Neuronal stem cell (in vitro differentiated cells): ENCODE measurements at places on chromosomes 13 and 19.

DNA sequence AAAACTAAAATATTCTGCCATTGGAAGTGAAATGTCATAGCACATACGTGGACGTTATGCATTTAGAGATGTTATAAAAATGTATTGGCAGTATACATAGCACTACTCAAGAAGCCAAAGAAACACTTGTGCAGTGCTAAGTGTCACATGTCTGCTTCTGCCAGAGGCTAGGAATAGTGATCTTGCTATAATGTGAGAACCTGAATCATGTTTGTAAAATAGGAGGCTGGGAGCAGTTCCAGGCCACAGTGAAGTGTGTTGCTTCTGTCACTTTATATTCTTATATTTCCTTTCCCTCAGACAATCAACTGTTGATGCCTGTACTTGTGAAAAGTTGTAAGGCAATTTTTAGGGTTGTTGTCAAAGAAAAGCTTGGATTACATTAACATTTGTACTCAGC lies 3.4 kb downstream of the TRAPPC2B start:
- DNase-seq: no peak
- peaks cover 9% of the 10 kb centered on the region for H3K36me3 ChIP-seq
- H3K4me1 ChIP-seq: peaks cover 4% of the 10 kb centered on the region
- H3K27me3 ChIP-seq: no peaks in the 10 kb centered on the region

DNA sequence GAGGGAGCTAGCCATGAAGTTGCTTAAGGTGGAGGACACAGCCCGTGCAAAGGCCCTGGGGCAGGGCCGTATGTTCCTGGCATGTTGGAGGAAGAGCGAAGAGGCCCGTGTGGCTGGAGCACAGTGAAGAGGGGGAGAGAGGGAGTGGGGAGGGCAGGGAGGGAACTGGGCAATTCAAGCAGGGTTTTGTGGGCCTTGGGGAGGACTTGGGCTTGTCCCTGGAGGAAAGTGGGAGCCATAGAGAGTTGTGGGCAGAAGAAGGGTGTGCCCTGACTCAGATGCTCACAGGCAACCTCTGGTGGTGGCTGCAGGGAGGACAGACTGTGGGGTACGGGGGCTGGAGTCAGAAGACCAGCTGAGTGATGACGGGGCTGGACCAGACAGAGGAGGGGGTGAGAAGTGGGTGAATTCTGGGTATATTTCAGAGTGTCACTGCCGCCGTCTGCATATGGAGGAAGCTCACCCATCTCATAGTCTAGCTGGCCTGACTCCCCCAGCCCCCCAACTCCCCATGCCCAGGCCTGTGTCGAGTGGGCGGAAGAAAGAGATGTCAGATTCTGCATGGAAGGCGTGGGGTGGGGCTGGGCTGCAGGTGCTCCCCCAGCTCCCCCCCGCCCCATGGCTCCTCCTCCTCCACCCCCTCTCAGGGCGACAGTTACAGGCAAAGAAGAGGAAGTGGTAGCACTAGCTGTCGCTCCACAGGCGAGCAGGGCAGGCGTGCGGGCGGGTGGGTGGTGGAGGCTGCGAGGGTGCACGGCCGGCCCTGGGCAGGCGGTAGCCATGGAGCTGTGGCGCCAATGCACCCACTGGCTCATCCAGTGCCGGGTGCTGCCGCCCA lies at the start of gene VAV1:
Gene VAV1, plus strand, starts transcription at position 681 of the 838 bp plus-strand sequence. Its CDS starts 100 bp downstream, at position 781.
- H3K4me3 ChIP-seq: no peak within 1 kb of the TSS
- H3K36me3 ChIP-seq: no peaks in the 10 kb centered on the region
- H3K27me3 ChIP-seq: no peaks in the 10 kb centered on the region
- no peak within 1 kb of the TSS for H3K27ac ChIP-seq

DNA sequence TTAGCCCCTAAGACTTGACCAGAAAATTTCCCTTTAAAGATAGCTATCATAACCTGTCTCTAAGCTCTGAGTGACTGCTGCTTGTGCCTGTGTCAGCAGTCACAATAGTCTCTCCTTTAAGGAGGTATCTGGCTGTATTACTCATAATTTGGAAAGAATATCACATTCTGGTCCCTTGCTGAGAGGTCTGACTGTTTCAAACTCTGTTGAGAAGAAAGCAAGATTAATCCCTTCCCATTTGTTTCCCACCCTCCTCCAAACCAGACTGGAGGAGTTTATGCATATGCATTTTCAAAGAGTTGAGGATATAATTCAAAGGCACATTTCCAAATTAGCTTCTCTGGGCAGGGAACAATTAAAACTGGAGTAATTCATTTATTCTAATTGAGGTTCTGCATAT lies 2.3 kb downstream of the HTR2A start:
- H3K4me3 ChIP-seq: no peak overlapping the region
- no peak overlapping the region for H3K27ac ChIP-seq

GRCh38 chr13:74657765-74658164 lies 523.6 kb upstream of the KLF12 start:
- H3K36me3 ChIP-seq: no peaks in the 10 kb centered on the region
- no peaks in the 10 kb centered on the region for H3K4me1 ChIP-seq
- DNase-seq: no peak
- no peak overlapping the region for H3K4me3 ChIP-seq

DNA sequence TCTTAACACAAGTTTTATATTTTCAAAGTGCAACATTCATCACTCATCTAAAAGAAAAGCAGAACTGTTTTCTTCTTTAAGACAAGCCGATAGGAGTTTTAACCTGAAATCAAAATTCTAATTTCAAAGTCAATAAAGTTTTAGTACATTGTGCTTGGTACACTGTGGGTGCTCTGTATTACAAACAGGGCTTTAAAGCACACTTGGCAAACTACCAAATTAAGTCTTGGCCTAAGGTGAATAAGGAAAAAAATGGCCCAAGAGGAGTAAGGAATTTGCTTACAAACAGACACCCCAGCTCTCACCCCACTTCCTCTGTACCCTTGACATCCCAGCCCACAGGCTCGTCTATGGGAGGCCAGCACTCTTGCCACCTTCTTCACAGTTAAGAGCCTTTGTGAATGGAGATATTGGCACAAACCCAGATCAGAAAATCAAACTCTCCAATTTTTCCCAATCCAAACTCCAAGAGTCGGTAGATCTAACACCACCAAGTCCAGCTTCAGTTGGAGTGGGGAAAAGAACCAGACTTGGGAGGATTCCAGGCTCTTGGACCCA lies 66.0 kb downstream of the ABCC4 start:
- no peaks in the 10 kb centered on the region for H3K36me3 ChIP-seq
- no peak overlapping the region for H3K27ac ChIP-seq
- no peak overlapping the region for H3K4me3 ChIP-seq
- DNase-seq: no peak
